NCI-H1417 treated with DMSO at 0.1 percent for 48 hours (cell line): ENCODE measurements at places on chromosomes 6 and 20.
A peak's percentile ranks its signal among the peaks of the same experiment; 100 is the strongest.

DNA sequence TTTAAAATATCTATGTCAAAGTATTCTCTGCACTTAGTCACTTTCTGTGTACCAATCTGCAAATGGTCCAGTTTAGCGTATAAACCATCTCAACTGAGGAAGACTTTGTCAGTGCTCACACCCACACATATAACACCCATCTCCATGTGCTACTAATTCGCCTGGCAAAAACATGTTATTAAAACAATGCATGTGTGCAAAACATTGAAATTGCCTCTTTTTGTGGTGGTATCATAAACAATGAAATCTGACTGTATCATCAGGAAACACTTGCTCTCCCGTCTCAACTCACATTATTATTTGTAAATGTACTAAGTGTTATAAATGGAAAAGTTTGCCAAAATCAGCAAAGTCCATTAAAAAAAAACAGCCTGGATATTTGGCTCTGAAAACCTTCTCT is 105.9 kb upstream of the FOXC1 start:
- no peak for DNase-seq

DNA sequence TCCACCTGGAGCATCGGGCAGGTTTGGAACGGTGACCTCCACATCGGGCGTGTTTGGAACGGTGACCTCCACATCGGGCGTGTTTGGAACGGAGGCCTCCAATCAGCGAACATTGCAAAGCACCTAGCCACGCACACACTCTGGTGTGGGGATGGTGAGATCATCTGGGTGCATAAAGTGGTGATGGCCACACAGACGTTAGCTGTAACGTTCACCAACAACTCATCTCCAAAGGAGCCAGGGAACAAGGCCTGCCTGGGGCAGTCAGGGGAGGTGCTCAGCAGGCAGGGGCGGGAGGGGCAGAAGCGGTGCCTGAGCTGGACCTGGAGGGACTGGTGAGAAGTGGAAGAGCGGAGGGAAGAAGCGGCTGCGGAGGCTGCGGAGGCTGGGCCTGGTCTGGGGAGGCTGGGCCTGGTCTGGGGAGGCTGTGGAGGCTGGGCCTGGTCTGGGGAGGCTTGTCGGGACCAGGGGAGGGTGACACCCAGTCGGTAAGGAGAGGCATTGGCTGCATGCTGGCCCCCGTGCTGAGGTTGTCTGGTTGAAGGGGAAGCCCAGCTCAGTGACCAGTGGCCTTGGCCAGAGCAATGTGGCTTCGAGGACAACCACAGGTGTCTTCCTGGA is 89.9 kb downstream of the PSMB1 start:
- no peak for DNase-seq

DNA sequence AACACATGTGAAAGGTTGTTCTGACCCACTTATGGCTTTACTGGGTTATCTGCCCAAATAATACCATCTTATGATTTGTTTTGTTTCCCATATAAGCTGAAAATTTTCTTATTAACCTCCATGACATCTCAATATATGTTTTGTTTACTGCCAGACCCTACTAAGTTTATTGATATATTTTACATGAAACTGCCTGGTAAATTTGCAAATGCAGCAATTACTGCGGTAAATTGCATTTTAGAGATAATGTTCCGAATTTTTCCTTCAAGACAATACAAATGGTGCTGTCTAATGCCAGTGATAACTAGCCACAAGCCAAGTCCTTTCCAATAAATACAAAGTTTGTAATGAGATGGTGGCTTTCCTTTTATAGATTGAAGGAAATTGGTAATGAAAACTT is 275.9 kb downstream of the SAMD5 start:
- DNase-seq, result no peak

- DNase-seq, result peak; percentile 19
Observed at GRCh38 chr20:14826543-14827313, 489.3 kb upstream of the FLRT3 start.

DNA sequence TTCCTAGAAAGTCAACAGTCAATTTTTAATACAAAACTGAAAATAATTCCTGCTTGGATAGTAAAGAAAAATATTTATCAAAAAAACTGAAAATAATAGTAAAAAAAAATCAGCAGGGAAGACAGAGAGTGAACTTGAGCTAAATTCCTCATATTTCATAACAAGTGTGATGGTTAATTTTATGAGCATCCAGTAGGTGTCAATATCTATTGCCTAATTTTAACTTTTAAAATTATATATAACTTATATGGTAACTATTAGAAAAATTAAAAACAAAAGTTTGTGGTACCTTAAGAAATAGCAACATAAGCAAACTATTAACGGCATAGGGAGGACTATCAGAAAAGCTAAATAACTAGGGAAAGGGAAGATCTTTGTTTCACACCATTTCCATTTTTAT is 2.1 kb downstream of the EPM2A start:
- DNase-seq, result no peak

DNA sequence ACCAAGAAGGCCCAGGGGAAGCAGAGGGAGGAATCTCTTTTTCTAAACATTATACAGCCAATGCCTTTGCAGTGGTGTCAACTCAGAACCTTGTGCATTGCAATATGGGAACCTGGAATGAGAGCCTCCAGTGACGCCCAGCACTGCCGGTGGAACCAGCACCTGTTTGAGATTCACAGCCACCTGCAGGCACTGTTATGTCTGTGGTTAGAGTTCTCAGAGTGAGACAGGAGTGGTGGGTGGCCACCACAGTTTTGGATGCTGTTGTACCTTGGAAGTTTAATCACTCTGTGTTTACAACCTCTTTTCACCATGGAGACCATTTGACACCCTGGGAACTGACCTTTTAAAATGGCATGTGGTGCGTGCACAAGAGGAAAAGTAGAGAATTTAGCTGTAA is 185.3 kb upstream of the KCNG1 start:
- DNase-seq, result no peak

DNA sequence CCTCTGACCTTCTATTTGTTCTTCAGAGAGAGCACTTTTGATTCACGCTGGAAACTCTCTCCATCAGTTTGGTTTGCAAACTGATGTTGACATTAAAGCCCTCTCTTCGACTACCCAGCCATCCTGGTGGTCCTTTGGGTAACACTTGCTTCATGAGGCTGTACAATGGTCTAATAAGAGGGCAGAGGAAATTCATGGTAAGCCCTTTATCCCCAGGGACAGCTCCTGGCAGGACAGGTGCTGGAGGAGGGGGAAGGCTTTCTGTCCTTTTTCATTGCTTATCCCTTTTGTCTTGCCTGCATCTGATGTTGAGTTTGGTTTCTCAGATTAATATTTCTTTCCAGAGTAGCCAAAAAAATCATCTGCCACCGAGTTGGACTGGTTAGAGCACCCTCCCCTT is 52.1 kb upstream of the CD93 start:
- DNase-seq, result no peak

GRCh38 chr6:138157986-138158638 is 3.6 kb upstream of the ARFGEF3 start:
- no peak for DNase-seq

- DNase-seq, result no peak
Observed at GRCh38 chr6:83314693-83315092, 116.2 kb downstream of the ME1 start.

GRCh38 chr20:3927486-3928291 is 38.5 kb downstream of the PANK2 start:
- DNase-seq, result no peak

DNA sequence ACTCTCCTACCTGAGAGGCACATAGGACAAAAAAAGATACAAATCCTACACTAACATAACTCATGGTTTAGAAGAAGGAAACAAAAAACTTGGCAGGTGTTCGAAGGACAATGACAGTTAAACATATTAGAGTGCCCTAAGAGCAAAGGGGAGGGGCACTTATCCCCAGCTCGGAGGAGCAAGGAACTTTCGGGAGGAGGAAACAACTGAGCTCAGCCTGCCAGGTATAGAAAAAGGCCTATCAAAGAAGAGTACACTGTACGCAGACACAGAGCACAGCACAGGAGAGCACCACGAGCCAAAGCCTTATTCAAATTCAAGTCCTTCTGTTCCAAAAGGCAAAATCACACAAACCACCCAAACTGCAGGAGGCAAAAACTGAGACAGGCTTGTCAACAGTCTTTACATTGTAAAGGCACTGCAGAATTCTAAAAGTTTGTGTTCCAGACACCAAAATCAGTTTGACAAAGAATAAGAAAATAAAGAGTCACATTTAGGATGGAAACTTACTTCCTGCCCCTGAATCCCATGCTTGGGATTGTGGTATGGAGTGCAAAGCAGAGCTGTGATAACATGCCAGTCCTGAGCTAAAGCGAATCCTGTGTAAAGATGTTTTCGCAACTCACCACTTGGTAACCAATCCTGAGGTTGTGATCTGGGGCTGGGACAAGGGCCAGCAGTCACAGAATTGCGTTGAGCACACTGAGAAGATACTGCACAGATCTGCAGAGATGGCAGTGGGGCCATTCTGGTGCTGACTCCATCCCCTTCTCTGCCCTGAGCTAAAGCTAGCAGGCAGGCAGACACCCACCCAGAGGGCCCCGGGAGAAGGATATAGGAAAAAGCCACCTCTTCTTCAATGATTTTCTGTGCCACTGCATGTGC is 108.6 kb downstream of the CHD6 start:
- DNase-seq, result no peak

- no peak for DNase-seq
Observed at GRCh38 chr20:44199877-44200276, 10.7 kb downstream of the OSER1 start.

DNA sequence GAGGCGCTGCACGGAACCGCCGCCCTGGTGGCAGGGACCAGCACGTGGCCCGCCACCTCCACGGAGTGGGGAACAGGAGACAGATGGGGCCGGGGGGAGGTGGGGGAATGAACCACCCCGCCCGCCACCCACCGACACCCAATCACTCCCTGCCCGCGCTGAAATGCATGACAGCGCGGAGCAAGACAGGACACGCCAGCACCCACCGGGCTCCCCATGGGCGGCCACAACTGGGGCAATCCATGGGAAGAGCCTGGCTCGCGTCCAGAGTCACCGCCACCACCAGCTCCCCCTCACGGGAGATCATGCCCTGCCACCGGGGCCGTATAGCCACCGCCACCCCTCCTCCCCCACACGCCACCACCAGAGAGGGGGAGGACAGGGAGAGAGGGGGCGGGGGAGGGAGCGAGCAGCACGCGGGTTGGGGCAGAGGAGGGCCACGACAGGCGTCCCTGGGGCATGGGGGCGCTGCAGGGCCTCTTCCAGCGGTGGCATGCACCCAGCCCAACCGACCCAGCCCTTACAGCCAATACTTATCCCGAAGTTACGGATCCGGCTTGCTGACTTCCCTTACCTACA is 744.3 kb upstream of the DEFB115 start:
- no peak for DNase-seq

- no peak for DNase-seq
Observed at GRCh38 chr6:118974790-118975189, 39.8 kb upstream of the MCM9 start.

DNA sequence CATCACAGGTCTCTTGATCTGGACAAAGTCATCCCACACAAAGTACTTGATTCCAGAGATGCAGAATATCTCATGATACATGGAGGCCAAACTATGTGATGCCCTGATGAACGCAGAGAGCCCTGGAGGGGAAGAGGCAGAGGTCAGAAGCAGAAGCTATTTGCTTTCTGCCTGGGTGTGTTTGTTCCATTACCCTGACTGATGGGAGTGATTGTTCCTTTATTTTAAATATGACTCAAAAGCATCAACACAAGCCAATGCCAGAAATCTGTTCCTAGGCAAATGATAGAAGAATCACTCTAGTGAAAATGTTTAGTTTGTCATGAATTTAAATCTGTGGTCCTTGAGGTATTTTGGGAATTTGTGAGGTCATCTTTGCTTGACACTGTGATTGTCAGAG is 54.7 kb upstream of the GGTLC1 start:
- DNase-seq, result no peak

DNA sequence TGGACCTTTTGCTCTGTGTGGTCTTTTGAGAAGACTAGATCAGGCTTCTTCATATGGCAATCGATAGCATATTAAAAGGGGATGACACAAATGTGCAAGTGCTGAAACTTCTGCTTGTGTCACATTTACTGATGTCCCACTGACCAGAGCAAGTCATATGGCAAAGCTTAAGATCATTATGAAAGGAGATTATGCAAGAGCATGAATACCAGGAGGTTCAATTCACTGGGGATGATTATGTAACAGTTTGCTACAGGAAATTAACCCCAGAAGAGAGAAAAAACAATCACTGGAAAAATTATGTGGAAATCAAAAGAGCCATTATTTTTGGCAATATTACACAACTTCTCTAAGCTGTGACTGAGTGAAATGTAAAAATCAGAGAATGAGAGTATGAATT is 13.7 kb upstream of the PRDM13 start:
- DNase-seq, result no peak

DNA sequence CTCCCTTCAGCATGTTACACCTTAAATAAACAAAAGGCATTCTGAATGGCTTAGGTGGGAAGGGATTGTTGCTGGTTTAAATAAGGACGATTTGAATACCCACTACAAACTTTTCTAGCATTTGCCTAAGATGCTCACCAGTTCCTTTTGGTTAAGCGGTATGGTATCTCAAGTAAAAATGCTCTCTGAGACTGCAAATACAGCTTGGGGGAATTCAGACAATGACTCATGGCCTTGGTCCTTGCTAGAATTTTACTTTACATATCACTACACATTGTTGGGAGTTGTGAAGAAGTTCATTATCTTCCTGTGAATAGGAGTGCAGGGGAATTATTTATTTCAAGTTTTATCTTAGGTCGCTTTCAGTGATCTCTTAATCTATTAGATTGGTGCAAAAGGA is 670.7 kb downstream of the UTRN start:
- DNase-seq, result no peak

GRCh38 chr6:329888-330691 is 37.8 kb downstream of the DUSP22 start:
- DNase-seq, result no peak

DNA sequence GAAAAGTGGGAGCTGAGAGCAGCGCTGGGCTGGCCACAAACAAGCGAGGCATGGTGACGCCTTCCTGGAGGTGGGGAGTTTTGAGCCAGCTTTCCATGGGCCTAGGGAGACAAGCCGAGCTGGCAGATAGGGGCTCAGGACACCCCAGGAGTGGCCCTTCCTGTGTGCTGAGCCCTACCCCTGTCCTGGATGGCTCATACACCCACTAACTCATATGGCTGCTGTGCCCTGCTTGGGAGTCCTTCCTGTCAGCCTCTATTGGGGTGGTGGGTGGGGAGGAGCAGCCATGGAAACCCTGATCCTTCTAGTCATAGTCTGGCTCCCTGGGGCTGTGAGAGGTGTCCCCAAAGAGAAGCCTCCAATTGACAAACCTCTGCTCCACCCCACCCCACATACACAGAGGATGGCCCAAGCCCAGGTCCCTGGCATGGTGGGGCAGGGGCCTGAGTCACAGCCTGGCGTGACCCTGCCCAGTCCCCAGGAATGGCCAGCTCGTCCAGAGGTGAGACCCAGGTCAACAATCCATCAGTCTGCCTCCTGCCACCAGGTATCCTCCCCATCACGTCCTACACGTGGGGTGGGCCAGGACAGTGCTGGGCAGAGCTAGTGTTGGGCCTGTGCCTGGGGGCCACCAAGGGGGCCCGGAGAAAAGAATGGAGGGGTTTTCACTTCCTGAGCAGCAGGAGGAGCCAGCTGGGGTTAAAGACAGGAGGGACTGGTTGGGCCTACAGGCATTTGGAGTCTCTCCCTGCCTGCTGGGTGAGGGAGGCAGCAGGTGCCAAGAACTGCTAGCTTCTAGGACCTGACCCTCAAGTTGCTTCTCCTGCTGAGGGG is 52.2 kb downstream of the MRPL14 start:
- no peak for DNase-seq
